M059J (cell line): ENCODE measurements at places on chromosomes 2 and 18. TPM values are rescaled to one million over a fixed set of nuclear protein-coding genes. Genes with fewer than 3 reads are reported as not detected.

GRCh38 chr2:191304939-191305875 is 60.0 kb downstream of the MYO1B start:
- DNase-seq: peak; percentile 25

DNA sequence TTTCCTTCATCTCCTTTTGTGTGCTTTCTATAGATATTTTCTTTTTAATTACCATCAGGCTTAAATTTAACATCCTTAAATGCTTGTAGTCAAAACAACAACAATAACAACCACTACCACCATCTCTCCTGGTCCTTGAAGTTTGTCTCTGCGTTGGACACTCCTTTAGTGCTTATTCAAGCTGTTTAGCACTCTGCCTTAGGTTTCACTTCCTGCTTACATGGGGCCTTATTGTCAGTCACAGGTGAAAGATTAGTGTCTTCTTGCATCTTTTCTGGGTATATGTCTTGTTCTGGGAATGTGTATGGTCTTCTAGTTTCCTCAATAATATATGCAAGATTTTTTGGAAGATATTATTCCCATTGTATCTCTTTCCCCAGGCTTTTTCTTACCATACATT is 240.1 kb upstream of the NXPH2 start:
- DNase-seq: no peak

The CPS1 gene
- total RNA-seq: 16.7 and 24.7 TPM in 2 replicates

The HOXD12 gene
- 0.12 TPM in 1 of 2 replicates, not detected in the other for total RNA-seq

DNA sequence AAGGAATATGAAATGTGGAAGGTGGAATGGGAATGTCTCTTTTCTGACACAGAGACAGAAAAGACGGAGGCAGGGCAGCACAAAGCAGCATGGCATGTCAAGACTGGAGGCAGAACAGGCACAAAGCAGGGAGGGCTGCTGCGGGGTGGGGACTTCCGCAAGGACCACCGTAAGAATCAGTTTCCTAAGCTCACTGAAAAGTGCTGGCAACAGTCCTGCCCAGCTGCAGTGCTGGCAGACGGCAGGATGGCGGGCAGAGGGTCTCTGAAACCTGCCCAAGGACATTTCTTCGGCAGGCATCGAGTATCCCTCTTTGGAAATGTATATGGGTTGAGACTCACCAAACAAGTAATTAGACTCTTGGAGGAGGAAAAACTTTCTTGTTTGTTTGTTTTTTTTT is 54.9 kb downstream of the FAM178B start:
- no peak for DNase-seq

The CASP10 gene
- total RNA-seq: 6.4 and 7.9 TPM in 2 replicates

The NCKAP1 gene
- total RNA-seq: 68.7 and 124 TPM in 2 replicates

- DNase-seq: peak; percentile 53
Measured at GRCh38 chr2:231563378-231563961, 29.2 kb upstream of the TEX44 start.

The LBX2 gene
- 0.10 and 1.6 TPM in 2 replicates for total RNA-seq

The LONRF2 gene
- total RNA-seq: 0.10 TPM in 1 of 2 replicates, not detected in the other

The VSNL1 gene
- total RNA-seq: 0.94 and 2.2 TPM in 2 replicates

DNA sequence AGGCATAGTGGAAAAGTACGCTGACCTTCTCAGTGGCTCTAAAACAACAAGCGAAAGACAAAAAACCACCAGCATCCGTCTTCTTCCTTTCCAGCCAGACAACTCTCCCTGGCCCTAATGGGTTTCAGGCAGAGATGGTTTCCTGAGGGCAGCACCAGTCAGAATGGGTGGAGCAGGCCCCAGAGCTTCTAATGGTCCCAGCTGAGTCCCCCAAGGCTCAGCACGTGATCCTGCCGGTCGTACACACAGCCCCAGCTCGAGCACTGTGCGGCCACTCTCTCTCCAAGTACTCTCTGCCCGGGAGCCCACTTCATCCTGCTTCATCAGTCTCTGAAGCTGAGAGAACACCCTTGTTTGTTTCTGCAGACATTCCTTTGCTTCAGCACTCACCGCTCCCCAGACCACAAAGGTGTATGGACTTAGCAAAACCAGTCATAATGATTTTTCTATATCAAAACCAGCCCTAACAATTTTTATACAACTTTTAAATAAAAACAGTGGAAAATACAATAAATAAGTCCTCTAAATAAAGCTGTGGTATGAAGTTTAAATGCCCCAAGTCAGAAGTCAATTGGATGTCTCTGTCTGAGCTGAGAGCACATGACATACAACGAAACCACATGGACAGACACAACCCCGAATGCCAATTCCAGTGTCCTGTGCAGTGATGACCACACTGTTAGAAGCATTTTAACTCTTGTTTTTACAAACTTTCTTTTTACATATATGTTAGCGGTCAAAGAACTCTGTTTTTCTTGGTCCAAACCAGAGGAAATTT is 63.9 kb downstream of the PARD6G start:
- DNase-seq: no peak

The TRIM43 gene
- total RNA-seq: not detected in 2 replicates

DNA sequence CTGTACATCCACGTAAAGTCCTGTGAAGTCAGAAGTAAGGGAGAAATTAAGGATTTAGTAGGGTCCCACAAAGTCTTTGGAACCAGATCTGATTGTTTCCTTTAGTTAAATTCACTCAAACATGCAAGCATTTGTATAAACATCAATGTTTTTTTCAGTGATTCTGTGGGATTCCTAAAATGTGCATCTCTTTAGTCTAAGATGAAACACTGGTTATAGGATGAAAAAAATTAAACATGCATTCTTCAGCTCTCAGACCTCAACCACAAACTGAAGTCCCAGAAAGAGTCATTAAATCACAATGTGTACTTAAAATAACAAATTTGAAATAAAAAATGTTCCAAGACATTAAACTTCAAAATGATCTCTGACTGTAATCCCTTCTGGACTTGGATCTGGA is 76.5 kb upstream of the APCDD1 start:
- peak; percentile 76 for DNase-seq

- DNase-seq: no peak
Measured at GRCh38 chr2:102460467-102460866, 12.6 kb upstream of the SLC9A4 start.

DNA sequence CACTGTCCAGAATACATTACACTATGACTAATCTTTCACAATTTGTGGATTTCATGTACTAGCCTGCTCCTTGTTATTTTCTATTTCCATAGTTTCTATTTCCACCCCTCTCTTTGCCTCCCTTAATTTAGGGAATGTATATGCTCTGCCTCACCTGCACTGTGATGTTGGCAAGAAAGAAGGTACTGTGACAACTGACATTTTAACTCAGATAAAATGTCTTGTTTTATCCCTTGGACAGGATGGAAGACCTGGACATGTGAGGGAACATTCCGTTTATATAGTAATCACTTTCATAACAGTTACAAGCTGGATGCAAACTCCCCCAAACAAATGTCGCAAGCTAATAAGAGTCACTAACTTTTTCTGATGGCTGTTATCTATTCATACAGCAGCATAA is 21.5 kb upstream of the DSG3 start:
- no peak for DNase-seq

- no peak for DNase-seq
Measured at GRCh38 chr2:43174368-43174916, 52.0 kb downstream of the ZFP36L2 start.

DNA sequence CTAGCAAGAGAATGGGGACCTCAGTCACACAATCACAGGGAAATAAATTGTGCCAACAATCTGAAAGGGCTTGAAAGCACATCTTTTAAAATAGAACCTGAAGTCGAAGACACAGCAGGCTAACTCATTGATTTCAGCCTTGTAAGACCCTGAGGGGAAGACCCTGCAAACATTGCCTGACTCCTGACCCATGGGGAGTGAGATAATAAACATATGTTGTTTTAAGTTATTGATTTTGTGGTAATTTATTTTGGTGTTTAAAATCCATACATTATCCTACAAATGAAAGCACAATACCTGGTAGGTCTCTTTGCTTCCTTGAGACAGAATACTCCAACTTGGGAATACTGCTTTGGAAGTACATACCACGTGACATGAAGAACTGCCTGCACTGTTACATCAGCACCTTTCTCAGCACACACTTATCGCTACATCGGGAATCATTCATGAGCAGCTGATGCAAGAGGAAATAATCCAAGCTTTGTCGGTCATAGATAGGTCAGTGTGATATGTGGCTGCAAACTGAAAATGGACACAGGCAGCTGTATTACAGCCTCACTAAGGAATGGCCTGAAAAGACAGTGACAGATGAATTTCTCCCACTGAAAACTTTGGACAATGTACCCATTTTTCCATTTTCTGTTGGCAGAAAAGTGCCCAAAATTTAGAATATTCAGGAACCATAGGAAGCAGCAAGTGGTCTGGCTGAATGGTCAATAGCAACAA is 494.5 kb upstream of the MAP2 start:
- no peak for DNase-seq

The SIX3 gene
- not detected in 2 replicates for total RNA-seq

The CDH19 gene
- not detected in 2 replicates for total RNA-seq

- no peak for DNase-seq
Measured at GRCh38 chr2:83742117-83742782, 716.8 kb downstream of the SUCLG1 start.

The ALPG gene
- total RNA-seq: not detected in 2 replicates
